ENCODE measurements at places on chromosomes 2 and 18.
A peak's percentile ranks its signal among the peaks of the same experiment; 100 is the strongest.

- DNase-seq = no peak
Measured at GRCh38 chr2:181978351-181979150, 7.1 kb upstream of the PPP1R1C start.

GRCh38 chr18:13629841-13630715 lies 96.3 kb downstream of the FAM210A start:
- DNase-seq = peak; percentile 94

DNA sequence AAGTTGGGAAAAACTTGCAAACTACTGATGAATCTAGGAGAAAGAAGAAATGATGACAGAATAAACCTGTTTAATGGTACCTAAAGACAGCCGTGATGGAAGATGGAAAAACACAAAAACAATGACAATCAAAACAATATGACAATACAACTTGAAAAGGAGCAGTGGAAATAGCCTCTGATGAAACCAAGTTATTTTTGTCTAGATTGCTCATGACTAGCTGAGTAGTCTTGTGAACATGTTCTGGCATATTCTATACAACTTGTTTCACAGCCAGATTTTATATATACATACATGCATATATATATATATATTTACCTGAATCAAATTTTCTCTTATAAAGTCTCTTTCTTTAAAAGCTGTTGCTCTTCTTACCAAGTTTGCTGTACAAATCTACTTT lies 439.1 kb downstream of the TGIF1 start:
- no peak for DNase-seq

- DNase-seq = no peak
Measured at GRCh38 chr18:42228581-42228980, 273.5 kb downstream of the PIK3C3 start.

All from Ammon's horn (tissue), 1 donor.